ENCODE measurements at places on chromosomes 2 and 18. TPM values are rescaled to one million over a fixed set of nuclear protein-coding genes. Genes with fewer than 3 reads are reported as not detected.

GRCh38 chr2:68320118-68320641, 431 bp upstream of the CNRIP1 start:
- DNase-seq, result peak; percentile 65

DNA sequence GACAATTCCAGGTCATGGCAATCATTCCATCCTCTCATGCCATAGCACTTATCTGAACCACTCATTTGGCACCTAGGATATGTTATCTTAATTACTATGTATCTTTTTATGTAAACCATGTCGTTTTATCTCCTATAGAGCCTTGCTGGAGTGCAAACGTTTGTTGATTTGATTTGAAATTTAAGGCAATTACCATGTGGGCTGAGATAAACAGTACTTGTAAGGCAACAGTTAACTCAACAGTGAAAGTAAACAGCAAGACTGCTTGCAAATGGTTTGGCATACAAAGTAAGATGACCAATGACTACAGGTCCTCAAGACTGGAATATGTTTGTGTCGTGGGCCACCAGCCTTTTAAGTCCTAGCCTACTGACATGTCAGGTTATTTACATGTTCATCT, 133.7 kb upstream of the ZFP36L2 start:
- DNase-seq, result no peak

DNA sequence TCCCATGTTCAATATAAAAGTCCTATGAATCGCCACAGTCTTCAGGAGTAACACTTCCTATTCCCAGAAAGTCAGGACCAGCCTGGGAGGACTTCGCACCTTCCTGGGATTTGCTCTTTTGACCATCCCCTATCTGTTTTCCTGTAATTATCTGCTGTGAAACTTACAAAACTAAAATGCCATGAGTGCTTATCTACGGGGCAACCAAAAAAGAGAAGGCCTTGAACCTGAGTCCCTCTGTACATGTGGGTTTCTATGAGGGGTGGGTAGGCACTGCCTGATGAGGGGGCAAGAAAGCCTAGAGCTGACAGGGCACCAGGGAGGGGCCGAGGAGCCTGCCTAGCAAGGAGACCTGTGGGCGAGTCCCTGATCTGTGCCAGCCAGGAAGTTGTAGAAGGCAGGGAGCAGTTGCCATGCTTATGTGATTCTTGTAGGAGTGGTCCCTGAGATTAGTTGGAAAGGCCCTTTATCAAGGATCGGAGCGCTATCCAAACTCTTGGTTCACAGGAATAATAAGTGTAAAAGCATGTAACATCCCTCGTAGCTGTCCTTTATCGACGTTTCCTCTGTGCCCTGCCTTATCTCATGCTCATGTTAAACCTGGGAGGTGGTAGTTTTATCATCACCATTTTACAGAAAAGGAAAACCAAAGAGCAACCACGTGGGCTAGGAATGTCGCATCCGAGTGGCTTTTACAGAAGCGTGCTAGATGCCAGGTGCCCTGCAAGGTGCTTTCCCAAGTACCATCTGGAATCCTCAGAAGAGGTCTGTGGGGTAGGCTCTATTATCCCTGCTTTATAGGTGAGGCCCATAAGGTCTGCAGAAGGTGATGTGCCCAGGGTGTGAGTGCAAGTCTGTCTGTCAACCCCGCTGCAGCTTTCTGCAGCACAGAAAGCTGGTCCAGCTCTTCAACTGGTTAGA, 111.8 kb downstream of the B3GNT2 start:
- DNase-seq, result no peak

Gene KLHL41
- 3.2 TPM for polyA plus RNA-seq

Gene IL36RN
- polyA plus RNA-seq, result not detected

Gene C1QL2
- not detected for polyA plus RNA-seq

Gene NR4A2
- 0.67 TPM for polyA plus RNA-seq
